ENCODE measurements at places on chromosomes 1 and 21.

DNA sequence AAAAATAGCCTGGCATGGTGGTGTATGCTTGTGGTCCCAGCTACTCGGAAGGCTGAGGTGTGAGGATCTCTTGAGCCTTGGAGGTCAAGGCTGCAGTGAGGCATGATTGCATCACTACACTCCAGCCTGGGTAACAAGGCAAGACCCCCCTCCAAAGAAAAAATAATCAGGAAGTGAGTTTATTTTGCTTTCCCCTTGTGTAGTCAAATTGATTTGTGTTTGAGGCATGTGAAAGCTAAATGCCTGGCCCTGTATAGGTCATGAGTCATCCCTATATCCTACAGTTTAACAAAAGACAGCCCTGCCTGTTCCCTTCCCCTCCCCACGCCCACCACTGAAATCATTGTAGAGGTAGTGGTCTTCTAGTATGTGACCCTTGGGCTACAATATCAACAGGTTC is 241.4 kb upstream of the JUN start:
- no peak for DNase-seq

DNA sequence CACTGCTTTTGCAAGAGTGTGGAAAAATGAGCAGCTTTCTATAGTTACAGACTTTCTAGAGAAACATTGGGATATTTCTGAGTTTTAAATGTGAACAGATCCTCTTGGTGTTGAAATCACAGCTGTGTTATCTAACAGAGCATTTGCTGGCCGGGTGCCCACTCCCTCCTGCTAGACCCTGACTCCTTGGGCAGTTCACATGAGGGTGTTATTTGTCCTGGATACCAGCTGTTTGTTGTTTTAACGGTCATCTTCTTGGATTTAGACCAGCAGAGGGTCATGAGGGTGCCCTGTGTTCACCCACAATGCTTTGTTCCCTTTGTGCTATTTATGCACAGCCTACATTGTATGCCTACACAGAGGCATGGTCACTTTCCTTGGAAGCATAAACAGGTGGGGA is 67.1 kb downstream of the CENPF start:
- no peak for DNase-seq

DNA sequence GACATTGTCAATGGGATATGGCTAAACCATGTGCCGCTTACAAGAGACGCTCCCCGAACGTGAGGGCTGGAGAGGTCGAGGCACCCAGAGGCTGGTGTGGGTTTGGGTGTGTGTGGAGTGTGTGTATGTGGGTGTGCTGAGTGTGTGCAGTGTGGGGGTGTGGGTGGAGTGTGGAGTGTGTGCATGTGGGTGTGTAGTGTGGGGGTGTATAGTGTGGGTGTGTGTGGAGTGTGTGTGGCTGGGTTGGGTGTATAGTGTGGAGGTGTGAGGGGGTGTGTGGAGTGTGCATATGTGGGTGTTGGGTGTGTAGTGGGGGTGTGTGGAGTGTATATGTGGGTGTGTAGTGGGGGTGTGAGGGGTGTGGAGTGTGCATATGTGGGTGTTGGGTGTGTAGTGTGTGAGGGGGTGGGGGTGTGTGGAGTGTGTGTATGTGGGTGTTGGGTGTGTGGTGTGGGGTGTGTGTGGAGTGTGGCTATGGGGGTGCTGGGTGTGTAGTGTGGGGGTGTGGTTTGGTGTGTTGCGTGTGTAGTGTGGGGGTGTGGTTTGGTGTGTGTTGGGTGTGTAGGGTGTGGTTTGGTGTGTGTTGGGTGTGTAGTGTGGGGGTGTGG is 42.2 kb downstream of the SLC19A1 start:
- DNase-seq, result no peak

GRCh38 chr1:7356079-7356478 is 415.0 kb upstream of the VAMP3 start:
- DNase-seq, result no peak

DNA sequence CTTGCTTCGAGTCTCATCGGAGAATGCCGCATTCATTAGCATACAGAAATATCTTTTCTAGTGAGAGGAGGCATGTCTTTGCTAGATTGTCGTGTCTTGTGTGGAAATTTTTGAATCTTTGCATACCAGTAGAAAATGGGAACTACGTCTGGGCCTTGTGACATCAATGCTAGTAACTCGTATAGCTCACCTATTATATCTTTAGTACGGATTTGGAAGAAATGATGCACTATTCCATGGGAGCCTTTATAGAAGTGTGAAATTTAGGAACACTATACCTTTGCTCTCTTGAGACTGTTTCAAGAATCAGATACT is 835 bp downstream of the UHMK1 start:
- no peak for DNase-seq

GRCh38 chr1:170568197-170568596 is 36.2 kb downstream of the GORAB start:
- DNase-seq, result no peak

GRCh38 chr1:244837597-244838258 is 2.3 kb downstream of the COX20 start:
- no peak for DNase-seq

DNA sequence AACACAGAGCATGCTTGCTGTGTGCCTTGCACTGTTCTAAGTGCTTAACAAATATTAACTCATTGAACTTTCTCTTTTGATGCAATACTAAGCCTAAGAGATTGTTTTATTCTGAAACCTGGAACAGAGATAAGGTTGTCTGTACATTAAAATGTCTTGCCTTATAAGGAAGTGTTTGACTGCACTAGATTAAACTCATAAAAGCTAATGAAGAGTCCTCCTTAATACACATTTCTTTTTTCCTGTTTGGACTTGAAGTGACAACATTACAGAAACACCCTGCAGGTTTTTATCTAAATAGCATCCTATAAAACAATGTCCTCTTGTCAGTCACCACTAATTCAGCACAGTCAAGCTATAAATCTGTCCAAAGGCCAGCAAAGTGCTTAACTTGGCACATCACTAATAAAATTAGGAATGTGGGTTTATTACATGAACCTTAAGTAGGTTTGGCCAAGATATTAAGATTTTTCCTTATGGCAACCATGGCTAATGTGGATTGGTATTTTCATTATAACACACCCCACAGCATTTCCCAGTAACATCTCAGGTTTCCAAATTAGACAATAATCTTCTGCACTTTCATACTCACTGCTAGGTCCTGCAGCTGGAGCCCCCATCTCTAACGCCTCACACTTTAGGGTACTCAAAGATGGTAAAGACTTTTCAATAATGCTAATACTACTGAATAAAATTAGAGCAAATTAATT is 389.7 kb downstream of the LMO4 start:
- DNase-seq, result no peak

DNA sequence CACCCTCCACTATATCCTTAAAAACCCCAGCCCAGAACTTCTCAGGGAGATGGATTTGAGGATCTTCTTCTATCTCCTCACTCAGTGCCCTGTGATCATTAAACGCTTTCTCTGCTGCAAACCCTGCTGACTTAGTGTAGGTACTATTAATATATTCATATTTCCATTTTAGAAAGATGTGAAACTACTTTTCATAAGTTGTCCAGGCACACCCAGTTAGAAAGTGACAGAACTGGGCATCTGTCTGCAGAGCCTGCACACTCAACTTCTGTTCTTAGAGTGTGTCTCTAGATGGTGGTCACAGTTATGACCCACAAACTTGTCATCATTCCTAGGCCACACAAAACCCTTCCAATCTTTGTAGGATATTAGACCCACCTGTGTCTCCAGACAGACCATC is 55.0 kb downstream of the FCRL5 start:
- DNase-seq, result no peak

- DNase-seq, result peak; percentile 47
Measured at GRCh38 chr1:228646717-228647522, 88.4 kb upstream of the RHOU start.

DNA sequence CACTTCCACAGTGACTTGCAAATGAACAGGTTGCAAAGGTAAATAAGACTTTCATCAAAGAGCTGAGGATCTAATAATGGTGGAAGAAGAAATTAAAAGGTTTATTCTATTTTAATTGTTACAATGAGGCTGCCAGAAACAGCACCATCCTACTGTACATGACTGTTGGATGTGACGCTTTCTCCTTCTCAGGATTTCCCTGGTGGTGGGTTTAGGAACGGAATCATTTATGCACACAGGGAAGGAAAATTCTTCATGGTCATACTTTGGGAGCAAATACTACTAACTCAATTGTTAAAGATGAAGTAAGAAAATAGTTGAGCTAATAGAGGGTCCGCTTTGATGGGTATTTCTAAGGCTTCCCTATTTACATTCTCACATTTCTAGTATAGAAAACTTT is 22.2 kb upstream of the LYPLAL1 start:
- no peak for DNase-seq

GRCh38 chr21:14767192-14767852 is 221.2 kb upstream of the SAMSN1 start:
- DNase-seq, result no peak

DNA sequence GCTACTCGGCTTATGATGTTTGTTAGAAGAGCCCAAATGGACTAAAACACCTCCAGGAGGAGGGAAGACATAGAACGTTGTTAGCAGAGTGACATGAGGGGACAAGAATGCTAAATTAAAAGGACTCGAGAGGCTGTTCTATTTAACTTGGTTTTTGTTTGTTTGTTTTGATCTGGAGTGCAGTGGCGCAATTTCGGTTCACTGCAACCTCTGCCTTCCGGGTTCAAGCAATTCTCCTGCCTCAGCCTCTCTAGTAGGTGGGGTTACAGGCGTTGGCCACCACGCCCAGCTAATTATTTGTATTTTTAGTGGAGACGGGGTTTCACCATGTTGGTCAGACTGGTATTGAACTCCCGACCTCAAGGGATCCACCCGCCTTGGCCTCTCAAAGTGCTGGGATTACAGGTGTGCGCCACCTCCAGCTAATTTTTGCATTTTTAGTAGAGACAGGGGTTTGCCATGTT is 5.1 kb upstream of the HNRNPU start:
- no peak for DNase-seq

DNA sequence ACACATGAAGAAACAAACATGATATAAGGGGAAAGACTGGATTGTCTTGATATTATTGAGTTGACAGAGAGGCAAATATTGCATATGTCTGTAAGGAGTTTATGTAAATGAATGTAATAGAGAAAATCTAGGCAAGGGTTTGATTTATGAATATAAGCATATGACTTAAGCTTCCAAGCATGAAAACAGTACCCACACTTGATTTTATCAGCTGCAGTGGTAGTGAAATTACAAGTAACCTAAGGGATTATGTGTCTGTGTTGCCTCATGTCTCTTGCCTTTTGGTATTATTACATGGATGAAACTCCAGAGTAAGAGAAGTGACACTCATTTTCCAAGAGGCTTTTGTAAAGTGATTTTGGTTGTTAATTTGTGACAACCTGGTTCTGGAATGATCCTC is 1678.9 kb downstream of the KCNT2 start:
- no peak for DNase-seq

- DNase-seq, result no peak
Measured at GRCh38 chr1:100793659-100794058, 74.1 kb downstream of the VCAM1 start.

GRCh38 chr1:235917267-235917811 is 50.6 kb upstream of the LYST start:
- peak; percentile 99 for DNase-seq

DNA sequence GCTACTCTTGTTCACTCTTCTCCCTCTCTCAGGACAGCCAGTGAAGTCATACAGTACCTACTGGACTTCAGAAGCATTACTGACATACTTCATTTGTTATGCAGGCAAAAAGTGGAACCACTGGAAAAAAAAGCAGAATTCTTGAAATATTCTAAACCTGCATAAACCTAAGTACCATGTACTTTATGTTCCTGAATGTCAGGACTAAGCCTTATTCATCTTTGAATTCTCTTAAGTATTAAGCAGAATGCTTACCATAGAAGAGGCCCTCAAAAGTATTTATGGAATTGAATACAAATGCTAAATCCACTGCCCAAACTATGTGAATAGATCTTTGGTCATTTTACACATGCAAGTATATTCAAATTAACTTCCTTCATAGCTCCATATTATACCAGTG is 7.8 kb downstream of the PSMB2 start:
- DNase-seq, result no peak

- no peak for DNase-seq
Measured at GRCh38 chr1:156463874-156464273, 36.7 kb downstream of the MEF2D start.

GRCh38 chr1:50633465-50633864 is 210.2 kb upstream of the DMRTA2 start:
- no peak for DNase-seq

DNA sequence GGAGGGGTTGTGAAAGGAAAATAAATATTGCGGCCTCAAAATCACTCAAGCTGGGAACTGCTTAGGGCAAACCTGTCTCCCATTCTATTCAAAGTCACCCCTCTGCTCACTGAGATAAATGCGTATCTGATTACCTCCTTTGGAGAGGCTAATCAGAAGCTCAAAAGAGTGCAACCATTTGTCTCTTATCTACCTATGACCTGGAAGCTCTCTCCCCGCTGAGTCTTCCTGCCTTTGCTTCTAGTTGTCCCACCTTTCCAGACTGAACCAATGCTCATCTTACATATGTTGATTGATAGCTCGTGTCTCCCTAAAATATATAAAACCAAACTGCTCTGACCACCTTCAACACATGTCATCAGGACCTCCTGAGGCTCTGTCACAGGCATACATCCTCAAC is 91.6 kb upstream of the CAMK1G start:
- DNase-seq, result no peak

- DNase-seq, result no peak
Measured at GRCh38 chr21:28580585-28580984, 412.1 kb downstream of the LTN1 start.

- no peak for DNase-seq
Measured at GRCh38 chr1:240109130-240109529, 17.4 kb downstream of the FMN2 start.

- no peak for DNase-seq
Measured at GRCh38 chr1:71231751-71232150, 150.9 kb upstream of the ZRANB2 start.

DNA sequence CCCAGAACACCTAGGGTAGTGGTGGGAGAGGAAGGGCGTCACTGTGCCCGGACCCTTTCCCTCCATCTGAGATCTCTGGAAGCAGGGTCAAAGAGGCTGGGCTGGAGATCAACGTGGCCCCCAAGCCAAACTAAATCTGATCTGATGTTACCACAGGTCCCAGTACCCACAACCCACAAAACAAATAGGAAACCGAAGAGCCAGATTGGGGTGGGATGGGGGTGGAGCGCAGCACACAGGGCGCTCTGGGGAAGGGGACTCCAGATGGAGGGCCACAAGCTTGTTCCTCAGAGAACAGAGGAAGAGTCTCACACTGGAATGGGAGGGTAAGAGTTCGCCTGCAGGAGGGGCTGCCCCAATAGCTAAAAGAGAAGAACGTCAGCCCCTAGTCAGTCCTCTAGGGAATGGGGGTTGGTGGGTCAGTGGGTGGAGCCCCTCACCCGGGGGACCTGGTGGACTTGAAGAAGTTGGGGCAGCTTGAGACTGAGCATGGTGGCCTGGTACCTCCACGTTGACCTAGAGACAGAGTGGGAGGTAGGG is 1.5 kb downstream of the PAQR6 start:
- no peak for DNase-seq

GRCh38 chr1:73782901-73783300 is 415.1 kb downstream of the LRRIQ3 start:
- DNase-seq, result no peak

GRCh38 chr21:35352066-35352770 is 303.1 kb upstream of the RUNX1 start:
- DNase-seq, result no peak

Data from Panc1 (cell line).